Dermis blood vessel endothelial cell (primary cell): ENCODE measurements at places on chromosomes 2 and 18. TPM values are rescaled to one million over a fixed set of nuclear protein-coding genes. Genes with fewer than 3 reads are reported as not detected.

POTEI gene
- 0.34 and 0.51 TPM in 2 replicates for total RNA-seq

GREB1L gene
- 4.9 and 10.1 TPM in 2 replicates for total RNA-seq

ITM2C gene
- total RNA-seq: 38.7 and 69.9 TPM in 2 replicates

MALT1 gene
- 34.5 and 37.1 TPM in 2 replicates for total RNA-seq

EFEMP1 gene
- 10,451 and 12,229 TPM in 2 replicates for total RNA-seq

SERPINB10 gene
- not detected in 2 replicates for total RNA-seq

GKN1 gene
- not detected in 2 replicates for total RNA-seq

FNDC4 gene
- total RNA-seq: 14.5 and 17.9 TPM in 2 replicates

GCA gene
- total RNA-seq: 12.9 and 14.8 TPM in 2 replicates

FANCL gene
- total RNA-seq: 22.1 and 23.5 TPM in 2 replicates

PLCL1 gene
- 0.51 and 0.68 TPM in 2 replicates for total RNA-seq

KCNIP3 gene
- 0.14 and 0.51 TPM in 2 replicates for total RNA-seq

CYP27A1 gene
- 8.6 and 12.8 TPM in 2 replicates for total RNA-seq

ATP8B1 gene
- 51.1 and 72.5 TPM in 2 replicates for total RNA-seq

ANKRD62 gene
- total RNA-seq: not detected in 2 replicates

CCDC148 gene
- 0.42 and 0.51 TPM in 2 replicates for total RNA-seq

UGT1A8 gene
- total RNA-seq: not detected in 2 replicates

FHOD3 gene
- total RNA-seq: 0.14 and 0.34 TPM in 2 replicates

SGPP2 gene
- 0.05 and 0.17 TPM in 2 replicates for total RNA-seq

RTKN gene
- total RNA-seq: 21.6 and 27.0 TPM in 2 replicates

WDR43 gene
- 59.1 and 117 TPM in 2 replicates for total RNA-seq
